ENCODE measurements at places on chromosomes 4 and X.

GRCh38 chr4:30005995-30006394 is 714.2 kb upstream of the PCDH7 start:
- DNase-seq, result no peak

DNA sequence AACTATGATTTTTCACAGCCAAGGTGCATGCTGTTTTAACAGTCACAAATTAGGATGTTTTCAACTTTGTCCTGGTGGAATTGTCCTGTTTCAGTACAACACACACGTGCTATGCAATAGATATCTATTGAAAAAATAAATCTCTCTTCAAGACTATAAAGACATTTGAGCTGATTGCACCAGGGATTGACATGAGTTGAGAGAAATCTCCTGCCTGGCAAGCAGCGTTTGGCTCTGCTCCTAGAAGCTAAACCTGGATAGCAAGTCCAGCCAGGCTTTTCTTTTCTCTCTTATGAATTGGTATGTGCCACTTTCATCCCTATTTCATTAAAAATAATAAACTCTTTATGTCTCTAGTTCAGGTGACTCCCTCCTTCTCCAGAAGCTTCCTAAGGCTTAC is 16.6 kb upstream of the NPNT start:
- DNase-seq, result no peak

- DNase-seq, result no peak
Observed at GRCh38 chr4:48649505-48649904, 130.6 kb downstream of the FRYL start.

DNA sequence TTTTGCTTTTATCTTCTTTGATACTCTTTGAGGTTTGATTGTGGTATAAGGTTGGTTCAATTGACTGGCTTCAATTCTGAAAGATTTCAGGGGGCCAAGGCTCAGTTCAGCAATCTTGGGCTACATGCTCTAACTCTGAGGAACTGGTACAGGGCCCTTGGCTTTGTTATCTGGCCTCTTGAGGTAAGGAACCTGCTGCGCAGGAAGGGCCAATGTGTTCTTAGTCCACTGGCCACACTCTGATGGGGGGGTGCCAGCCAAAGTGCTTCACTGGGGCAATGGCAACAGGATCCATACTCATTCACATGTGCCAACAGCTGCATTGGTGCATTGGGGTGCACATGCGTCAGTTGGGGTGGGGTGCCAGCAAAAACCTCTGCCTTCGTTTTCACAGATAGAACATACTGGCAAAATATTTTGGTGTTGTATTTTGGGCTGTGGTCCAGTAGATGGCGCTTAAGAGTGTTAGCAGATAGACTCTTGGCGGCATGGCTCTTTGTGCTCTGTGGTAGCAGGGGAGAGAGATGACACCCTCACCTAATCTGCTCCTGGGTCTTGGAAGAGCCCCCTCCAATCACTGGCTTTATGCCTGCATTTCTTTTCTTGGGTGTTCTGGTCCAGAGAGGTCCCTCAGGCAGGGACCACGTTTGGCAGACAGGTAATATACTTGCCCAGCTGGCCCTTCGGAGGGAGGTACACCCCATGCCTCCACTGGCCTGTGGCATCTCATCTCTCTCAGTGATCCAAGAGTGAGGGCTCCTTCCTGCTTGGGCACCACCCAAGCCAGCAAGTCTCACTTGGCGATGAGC is 42.9 kb downstream of the NDST3 start:
- DNase-seq, result no peak

DNA sequence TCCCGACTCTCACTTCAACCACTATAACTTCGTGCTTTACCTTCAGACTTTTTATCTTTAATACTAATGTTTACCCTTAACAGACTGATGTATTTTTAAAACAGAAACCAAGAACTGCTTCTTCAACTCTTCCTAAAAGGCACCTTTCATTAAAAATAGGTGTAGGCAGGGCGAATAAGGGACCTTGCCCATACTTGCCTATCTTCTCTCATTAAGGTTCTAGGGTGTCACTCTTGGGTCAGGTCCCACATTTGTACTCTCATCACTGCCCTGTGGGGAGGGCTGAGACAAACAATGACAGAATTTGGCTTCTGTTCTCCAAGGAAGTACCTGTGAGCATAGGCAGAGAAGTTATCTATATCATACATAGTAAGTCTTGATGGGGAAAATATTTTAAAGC is 69.7 kb downstream of the ANKRD50 start:
- no peak for DNase-seq

DNA sequence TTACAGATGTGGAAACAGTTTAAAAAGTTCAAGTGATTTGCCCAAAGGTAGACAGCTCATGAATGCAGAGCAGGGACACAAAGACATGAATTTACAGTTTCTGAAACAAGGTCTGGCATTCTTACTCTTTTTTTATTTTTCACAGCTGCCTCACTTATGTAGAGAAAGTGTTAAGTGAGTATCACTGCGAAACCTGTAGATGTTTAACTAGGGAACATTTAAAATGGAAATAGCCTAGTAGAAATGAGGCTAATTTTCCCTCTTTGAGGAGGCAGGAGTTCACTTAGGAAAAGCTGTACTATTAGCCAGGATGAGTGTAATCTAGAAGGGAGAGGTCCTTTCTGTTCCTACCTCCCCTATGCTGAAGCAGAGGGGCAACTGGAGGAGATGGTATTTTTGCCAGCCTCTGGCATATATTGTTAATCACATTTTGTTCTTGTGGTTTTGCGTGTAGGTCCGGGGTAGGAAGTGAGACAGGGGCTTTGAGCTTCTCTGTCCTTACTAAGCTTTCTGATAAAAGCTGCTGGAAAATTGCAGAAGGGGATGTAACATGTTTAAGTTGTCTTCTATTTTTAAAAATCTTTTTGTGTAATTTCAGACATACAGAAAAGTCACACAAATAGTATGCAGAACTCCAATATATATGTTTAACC is 492.8 kb upstream of the NR3C2 start:
- no peak for DNase-seq

DNA sequence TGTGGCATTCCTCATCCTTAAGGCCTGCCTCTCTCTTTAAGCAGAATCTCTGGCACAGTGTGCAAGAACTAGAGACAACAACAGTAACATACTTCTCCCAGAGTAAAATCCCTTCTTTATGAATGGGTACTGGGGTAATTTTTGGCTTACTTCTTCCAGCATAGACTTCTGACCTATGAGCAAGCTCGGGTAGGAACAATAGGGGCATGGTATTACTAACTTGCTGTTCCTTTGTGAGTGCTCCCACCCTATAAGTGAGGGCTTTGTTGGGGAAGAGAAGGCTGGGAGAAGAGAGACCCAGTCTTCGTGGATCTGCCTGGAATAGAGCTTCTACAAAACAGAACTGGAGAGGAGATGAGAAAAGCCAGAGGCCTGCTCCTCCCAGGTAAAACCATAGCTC is 30.2 kb downstream of the CLDN2 start:
- no peak for DNase-seq

DNA sequence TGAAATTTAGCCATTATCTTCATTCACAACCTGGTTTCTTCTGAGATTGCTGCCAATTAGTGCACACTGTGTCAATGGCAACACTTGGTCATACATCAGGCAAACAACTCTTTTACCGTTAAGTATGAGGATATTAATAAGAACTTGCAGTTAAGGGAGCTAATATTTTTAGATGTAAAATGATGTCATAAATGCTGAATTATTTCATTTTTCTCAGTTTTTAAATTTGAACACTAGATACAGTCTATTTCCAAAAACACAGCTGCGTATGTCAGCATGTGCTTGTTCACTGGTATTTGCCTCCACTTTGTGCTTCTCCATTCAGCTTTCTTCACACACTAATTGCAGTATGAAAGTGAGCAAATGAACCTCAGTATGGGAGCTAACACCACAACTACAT is 1.6 kb downstream of the KLHL13 start:
- DNase-seq, result no peak
